ENCODE measurements at places on chromosomes 1 and 21.

GRCh38 chr21:37370152-37371040 lies 3.8 kb downstream of the DYRK1A start:
- no peak for DNase-seq

GRCh38 chr1:94045465-94046056 lies 75.4 kb downstream of the ABCA4 start:
- DNase-seq, result peak; percentile 7

- no peak for DNase-seq
Observed at GRCh38 chr21:21102896-21103295, 104.7 kb downstream of the NCAM2 start.

DNA sequence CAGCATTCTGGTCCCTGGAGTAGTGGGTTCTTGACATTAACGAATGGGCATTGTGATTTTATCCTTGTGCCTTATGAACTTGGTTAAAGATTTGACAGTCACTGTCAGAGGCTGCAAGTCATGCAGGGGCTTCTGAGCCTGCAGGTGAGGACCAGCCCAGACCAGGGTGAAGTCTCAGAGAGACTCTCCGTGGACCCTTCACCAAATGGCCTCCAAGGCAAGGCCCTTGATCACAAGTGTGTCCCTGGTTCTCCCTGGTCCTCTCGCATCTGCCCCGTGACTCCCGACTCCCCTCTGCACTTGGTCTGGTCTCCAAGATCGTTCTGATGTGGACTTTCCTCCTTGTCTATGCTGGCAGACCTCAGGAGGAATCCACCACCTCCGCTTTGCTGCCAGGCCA lies 476.5 kb upstream of the VAMP3 start:
- DNase-seq, result no peak

DNA sequence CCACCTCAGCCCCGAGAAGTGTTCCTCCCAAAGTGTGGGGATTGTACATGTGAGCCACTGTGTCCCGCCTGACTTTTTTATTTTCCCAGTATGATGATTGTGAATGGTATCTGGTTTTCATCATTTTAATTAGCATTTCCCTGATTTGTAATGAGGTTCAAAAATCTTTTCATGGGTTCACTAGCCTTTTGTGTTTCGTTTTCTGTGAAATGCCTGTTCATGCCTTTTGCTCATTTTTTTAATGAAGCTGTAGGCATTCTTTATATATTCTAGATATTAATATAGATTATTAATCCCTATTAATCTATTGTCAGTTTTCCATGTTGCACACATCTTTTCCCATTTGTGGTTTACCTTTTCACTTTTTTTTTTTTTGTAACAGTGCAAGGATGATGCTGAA lies 20.5 kb downstream of the DAP3 start:
- no peak for DNase-seq

GRCh38 chr1:110188035-110188618 lies 22.0 kb upstream of the KCNC4 start:
- DNase-seq, result no peak

DNA sequence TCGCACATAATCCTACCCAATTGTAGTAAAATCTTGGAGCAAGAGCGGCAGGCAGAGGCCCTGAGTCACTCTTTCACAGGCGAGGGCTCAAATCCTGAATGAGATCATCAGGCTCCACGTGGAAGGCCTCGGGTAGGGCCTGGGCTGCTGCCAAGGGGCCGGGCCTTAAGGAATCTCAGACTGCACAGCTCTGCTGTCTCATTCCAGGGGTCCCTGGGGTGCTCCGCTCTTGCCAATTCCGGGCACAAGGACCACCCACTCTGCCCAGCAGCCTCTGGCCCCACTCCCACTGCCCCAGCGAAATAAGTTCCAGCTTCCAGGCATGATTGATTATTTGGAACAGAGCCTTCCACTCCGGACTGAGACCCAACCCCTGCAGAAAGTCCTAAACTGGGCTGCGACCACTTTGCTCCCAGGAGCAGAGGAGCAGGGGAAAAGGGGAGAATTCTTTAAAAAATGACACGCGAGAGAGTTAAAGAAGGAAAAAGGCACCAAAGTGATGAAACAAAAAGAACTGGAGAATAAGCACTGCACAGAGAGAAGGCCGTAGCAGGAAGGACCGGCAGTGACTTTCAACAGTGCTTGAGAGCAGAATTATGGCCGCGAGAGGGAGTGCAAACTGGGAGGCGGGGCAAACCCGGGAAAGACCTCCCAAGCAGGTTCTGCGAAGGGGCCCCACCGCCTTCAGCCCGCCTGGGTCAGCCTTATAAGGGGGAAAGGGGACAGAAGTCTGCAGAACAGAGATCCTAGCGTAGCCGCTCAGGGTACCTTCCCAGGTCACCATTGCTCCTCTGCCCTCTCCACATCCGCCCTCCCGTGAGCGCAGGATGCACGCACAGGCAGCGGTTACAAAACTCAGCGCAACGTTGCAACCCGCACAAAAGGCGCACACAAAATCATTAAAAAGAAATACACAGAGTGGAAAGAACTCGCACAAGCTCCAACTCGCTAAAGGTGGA lies 2.0 kb downstream of the ADAMTS1 start:
- peak; percentile 43 for DNase-seq

Data from amygdala (tissue), 56 donors.